ENCODE measurements at places on chromosomes 3 and 15. TPM values are rescaled to one million over a fixed set of nuclear protein-coding genes. Genes with fewer than 3 reads are reported as not detected.

Gene ROPN1
- not detected for total RNA-seq

Gene P2RY13
- total RNA-seq: not detected

Gene TEX264
- 37.5 TPM for total RNA-seq

Gene LRIG1
- 54.8 TPM for total RNA-seq

Gene HIGD2B
- not detected for total RNA-seq

Gene TM4SF4
- not detected for total RNA-seq

Gene CYP1A2
- not detected for total RNA-seq

Gene CPN2
- not detected for total RNA-seq

Gene HRH1
- total RNA-seq: 11.7 TPM

Gene ST3GAL6
- total RNA-seq: 23.6 TPM

Gene TTC23
- total RNA-seq: 25.9 TPM
